Sigmoid colon (tissue), 7 donors: ENCODE measurements at places on chromosomes 5 and 9. TPM values are rescaled to one million over a fixed set of nuclear protein-coding genes. Genes with fewer than 3 reads are reported as not detected.
A peak's percentile ranks its signal among the peaks of the same experiment; 100 is the strongest.

DNA sequence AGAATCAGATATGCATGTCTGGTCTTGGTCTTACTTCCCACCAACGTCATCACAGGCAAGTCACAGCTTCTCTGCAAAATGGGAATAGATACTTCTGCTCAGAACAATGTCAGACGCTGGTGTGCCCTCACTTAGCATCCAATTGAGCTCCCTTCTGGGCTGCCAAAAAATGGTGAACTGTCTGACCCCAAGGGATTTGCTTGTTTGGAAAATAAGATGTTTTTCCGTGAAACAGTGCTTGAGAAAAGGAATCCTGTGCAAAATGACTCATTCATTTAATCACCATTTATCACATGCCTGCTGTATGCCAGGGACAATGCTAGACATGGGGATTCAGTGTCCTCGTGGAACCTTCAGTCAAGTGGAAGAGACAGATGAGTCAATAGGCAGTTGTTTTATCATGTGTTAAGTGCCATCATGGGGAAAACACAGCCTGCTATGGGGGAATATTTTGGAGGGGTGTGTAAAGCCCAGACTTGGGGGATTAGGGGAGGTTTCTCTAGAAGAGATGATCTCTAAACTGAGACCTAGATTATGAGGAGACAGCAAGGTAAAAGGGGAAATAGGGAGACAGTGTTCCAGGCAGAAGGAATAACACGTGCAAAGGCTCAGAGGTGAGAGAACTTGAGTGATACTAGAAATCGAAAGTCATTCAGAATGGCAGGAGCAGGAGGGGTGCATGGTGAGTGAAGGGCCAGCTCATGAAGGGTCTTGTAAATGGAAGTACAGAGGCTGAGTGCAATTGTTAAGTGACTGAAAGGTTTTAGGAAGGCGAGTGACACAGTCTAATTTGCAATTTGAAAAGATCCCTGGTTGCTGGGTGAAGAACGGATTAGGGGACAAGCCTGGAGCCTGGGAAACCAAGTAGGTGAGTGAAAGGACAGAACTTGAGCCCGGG is 3.9 kb downstream of the NIPAL4 start:
- peak overlapping the region; percentile 77 for H3K27ac ChIP-seq
- no peak overlapping the region for H3K4me3 ChIP-seq
- DNase-seq: no peak
- H3K36me3 ChIP-seq: no peaks in the 10 kb centered on the region
- H3K27me3 ChIP-seq: no peaks in the 10 kb centered on the region
- H3K4me1 ChIP-seq: peaks cover 63% of the 10 kb centered on the region

DNA sequence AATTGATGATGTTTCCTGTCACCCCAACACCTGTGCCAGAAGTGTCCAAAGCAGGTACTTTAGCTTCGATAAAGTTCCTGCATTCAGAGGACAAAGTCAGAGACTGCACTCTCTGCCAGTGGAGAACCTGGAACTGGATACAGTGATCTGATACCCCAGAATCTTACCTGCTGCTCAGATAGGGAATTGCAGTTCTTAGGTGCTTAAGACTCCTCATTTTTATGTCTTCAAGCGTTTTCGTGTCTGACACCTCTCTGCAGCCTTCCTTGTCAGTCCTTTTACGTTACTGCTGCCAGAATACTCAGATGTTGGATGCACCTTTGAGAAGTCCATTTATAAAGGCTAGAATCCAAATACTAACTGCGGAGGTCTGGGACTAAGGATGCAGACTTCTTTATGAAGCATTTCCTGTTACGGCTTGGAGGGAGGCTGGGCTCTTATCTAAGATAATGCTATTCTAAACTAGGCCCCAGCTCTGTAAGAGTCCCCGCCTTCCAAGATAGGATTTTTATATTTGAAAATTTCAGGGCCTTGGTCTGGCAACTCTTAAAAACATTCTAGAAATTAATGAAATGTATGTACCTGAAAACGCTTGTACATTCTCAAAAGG is 1.9 kb downstream of the ISOC1 start:
- H3K4me3 ChIP-seq: no peak overlapping the region
- no peaks in the 10 kb centered on the region for H3K36me3 ChIP-seq
- DNase-seq: no peak
- peaks cover 9% of the 10 kb centered on the region for H3K4me1 ChIP-seq
- peak overlapping the region; percentile 87 for H3K27ac ChIP-seq
- H3K27me3 ChIP-seq: no peaks in the 10 kb centered on the region

DNA sequence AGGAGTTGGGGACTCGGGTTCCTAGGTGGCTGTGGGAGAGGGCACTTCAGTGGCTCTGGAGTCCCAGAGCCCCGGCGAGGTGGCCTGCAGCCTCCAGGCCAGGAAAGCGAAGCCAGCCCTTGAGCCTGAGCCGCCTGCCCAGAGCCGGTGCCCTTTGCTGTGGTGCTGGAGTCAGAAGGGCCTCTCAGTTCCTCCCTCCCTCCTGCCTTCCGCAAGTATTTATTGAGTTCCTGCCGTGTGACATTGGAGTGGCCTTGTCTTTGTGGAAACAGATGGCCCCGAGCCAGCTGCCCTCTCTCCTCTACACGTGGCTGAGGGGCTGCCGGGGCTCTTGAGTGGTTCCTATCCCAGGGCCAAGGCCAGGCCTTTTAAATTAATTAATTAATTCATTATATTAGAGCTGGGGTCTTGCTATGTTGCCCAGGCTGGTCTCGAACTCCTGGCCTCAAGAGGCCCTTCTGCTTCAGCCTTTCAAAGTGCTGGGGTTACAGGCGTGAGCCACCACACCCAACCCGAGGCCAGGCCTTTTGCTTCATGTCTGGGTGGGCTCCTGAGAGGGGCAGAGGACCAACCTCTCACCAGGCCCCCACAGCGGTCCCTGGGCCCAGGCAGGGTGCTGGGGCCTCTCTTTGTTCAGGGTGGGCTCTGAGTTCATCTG is 45.6 kb upstream of the IER5L start:
- H3K36me3 ChIP-seq: no peaks in the 10 kb centered on the region
- H3K27ac ChIP-seq: no peak overlapping the region
- H3K4me1 ChIP-seq: no peaks in the 10 kb centered on the region
- no peaks in the 10 kb centered on the region for H3K27me3 ChIP-seq
- DNase-seq: no peak

- no peak overlapping the region for H3K27ac ChIP-seq
- H3K4me1 ChIP-seq: no peaks in the 10 kb centered on the region
- no peak for DNase-seq
- peaks cover 67% of the 10 kb centered on the region for H3K27me3 ChIP-seq
- no peak overlapping the region for H3K4me3 ChIP-seq
Measured at GRCh38 chr5:93595420-93596147, 12.6 kb downstream of the NR2F1 start.

The PLGRKT gene
- total RNA-seq: 18.8 TPM

The RAI14 gene
- 65.4 TPM for total RNA-seq

The PCDHB9 gene
- 4.4 TPM for total RNA-seq
